ENCODE measurements at places on chromosomes 2 and 18. TPM values are rescaled to one million over a fixed set of nuclear protein-coding genes. Genes with fewer than 3 reads are reported as not detected.
A peak's percentile ranks its signal among the peaks of the same experiment; 100 is the strongest.

DNA sequence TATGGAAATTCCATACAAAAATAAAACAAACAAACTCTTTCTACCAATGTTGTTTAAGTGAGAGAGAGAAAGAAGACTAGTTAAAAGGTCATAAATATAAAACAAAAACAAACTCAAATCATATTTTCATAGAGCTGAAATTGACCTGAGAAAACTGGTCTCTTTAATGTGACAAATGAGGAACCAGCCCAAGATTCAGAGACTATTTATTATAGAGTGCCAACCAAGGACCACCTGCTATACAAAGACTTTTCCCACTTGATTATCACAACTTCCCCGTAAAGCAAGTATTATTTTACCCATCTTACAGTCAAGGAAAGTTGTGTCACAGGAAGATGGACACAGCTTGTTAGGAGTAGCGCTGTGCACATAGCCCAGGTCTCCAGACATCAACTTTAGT is 13.3 kb downstream of the ANKRD44 start:
- H3K36me3 ChIP-seq = no peaks in the 10 kb centered on the region
- H3K27me3 ChIP-seq = no peaks in the 10 kb centered on the region
- no peaks in the 10 kb centered on the region for H3K4me1 ChIP-seq
- no peak overlapping the region for H3K27ac ChIP-seq
- no peak for DNase-seq

MAL gene
- total RNA-seq = 10.5 TPM

- peak overlapping the region; percentile 52 for H3K4me3 ChIP-seq
- H3K27ac ChIP-seq = peak overlapping the region; percentile 81
- no peaks in the 10 kb centered on the region for H3K36me3 ChIP-seq
- DNase-seq = no peak
These were observed 17.3 kb upstream of the PSD4 start for GRCh38 chr2:113156278-113157117.

DNA sequence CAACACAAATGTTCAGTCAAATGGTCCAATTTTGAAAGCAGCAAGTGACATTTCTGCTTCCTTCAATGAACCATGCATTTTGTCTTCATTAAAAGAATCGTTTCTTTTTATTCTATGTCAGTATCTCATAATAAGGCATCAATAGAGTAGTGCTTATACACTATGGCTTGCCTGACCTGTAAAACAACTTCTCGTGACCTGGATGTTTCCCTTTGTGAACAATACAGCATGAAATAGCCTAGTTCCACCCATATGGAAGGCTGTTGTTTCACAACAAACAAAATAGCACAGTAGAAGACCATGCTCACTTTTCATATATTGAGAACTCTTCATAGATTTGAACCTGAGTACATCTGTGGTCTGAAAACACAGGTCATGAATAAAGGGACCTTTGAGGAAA is 104.3 kb upstream of the PIK3C3 start:
- no peak for DNase-seq
- H3K4me3 ChIP-seq = no peak overlapping the region
- no peak overlapping the region for H3K27ac ChIP-seq
- H3K27me3 ChIP-seq = no peaks in the 10 kb centered on the region
- H3K4me1 ChIP-seq = no peaks in the 10 kb centered on the region

Measured in thyroid gland (tissue), 4 donors.